ENCODE measurements at places on chromosomes 12 and 14.

DNA sequence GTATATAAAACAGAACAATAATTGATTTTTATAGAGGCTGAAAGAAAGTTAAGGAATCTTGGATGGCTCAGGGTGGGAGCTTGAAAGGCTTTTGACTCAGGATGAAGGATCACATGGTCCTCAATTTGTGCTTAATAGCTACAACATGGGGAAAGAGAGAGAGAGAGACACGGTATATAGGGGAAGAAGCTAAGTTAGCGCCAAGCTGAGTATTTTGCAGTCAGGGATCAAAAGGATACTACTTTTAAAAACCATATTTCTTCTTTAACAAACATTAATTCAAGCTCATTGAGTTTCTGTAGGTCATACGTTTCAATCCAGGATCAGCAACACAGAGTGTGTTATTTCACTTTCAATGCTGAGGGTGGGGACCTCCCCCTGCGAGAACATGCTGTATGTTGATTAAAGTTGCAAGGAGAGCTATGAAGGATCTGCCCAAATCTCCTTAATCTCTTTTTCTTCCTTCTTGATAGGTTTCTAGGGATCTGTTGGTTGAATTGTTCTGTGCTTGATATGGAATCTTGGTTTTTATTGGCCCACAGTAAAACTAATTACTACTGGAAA is 133.1 kb upstream of the NUDT4 start:
- no peak for DNase-seq

- no peak for DNase-seq
These were observed 108.8 kb downstream of the ETNK1 start for GRCh38 chr12:22733756-22734155.

GRCh38 chr14:54681811-54682261 is 114.9 kb downstream of the SAMD4A start:
- no peak for DNase-seq

DNA sequence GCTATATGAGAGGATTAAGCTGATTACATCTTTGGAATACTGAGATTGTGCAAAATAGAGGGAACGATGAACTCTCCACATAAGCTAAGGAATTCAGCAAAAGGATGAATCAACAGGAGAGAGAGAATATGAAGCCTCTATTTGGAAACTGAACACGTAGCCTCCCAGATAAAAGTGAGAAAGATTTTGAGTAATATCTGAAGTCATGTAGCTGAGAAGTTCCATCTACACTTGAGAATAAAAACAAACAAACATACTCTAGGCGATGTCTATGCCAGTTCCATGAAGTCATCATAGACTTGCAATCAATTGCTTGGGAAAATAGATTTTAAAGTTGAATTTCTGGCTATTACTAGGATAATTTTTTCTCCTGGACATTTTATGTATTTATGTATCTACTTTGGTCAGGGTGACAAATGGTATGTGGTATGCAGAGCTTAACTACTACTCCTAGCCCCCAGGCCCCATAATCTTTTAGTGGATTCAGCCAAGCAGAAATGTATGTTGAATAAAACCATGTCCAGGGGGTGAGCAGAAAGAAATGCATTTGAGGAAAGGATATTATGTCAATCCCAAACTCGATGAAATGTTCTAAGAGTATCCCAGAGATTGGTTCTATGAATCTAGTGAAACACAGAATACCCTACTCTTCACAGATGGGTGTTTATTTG is 627.4 kb downstream of the DIO2 start:
- DNase-seq, result no peak

DNA sequence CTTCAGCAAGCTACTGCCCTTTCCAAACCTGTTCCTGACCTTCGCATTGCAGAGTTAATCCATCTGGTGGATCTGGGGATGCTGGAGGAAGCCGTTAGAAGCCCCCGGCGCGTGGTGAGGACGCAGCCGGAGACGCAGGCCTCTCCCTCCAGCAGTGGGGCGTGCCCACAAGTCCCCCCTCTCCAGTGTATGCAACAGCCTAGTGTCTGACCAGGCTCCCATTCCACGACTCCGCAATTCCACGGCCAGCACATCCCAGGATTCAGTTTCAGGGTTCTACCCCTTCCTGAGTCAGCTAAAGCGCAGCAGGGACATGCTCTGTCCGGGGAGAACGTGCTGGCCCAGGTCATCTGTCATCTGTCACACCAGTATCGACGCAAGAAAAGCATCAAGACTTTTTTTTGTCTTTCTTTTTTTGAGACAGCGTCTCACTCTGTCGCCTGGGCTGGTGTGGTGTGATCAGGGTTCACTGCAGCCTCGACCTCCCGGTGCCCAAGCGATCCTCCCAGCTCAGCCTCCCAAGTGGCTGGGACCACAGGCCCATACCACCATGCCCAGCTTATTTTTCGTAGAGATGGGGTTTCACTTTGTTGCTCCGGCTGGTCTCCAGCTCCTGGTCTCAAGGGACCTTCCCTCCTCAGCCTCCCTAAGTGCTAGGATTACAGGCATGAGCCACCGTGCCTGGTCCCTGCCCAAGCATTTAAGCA is 8.0 kb upstream of the DYNC1H1 start:
- DNase-seq, result no peak

GRCh38 chr12:101698800-101699347 is 1.4 kb downstream of the CHPT1 start:
- peak; percentile 4 for DNase-seq

DNA sequence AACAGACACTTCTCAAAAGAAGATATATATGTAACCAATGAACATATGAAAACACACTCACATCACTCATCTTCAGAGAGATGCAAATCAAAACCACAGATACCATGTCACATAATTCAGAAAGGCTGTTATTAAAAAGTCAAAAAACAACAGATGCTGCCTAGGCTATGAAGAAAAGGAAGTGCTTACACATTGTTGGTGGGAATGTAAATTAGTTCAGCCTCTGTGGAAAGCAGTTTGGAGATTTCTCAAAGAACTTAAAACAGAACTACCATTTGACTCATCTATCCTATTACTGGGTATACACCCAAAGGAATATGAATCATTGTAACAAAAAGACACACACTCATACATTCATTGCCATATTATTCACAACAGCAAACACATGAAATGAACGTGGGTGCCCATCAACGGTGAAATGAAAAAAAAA is 35.1 kb downstream of the EIF2S3B start:
- no peak for DNase-seq

DNA sequence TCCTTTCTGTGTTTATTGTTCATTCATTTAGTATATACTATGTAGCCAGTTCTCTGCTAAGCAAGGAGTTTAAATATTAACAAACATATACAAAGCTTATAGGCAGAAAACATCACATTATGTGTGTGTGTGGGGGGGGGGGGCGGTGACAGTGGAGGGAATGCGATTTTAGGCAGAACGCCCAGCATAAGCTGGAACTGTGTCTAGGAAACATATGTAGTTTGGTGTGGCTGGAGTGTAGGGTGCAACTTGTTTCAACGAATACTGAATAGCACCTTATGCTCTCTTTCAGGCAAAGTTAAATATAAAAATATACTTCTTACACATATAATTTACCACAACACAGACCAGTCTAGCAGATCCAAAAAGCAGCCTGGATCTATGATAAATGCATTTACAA is 980.6 kb downstream of the SLC6A15 start:
- no peak for DNase-seq

Data from skin of body (tissue), 3 donors.